ENCODE measurements at places on chromosomes 13 and 19.

DNA sequence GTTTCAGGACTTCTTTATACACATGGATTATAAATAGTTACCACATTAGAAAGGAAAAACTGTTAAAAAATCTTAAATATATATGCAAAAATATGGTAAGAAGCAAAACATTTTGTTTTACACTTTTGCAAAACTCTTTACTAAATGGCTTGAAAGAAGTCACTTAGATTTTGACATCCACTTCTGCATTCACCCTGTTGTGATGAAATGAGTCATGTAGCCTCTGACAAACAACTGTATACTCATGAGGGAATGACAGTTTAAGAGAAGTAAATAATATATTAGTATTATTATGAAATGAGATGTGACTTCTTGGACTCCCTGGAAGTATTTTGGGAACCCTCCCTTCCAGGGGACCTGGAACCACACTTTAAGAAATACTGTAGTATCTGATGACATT, 275.6 kb downstream of the DACH1 start:
- no peak for DNase-seq

- no peak for DNase-seq
Observed at GRCh38 chr19:50932690-50933083, 20.2 kb downstream of the KLK5 start.

GRCh38 chr13:77323858-77324257, 3.0 kb downstream of the MYCBP2 start:
- DNase-seq: no peak

DNA sequence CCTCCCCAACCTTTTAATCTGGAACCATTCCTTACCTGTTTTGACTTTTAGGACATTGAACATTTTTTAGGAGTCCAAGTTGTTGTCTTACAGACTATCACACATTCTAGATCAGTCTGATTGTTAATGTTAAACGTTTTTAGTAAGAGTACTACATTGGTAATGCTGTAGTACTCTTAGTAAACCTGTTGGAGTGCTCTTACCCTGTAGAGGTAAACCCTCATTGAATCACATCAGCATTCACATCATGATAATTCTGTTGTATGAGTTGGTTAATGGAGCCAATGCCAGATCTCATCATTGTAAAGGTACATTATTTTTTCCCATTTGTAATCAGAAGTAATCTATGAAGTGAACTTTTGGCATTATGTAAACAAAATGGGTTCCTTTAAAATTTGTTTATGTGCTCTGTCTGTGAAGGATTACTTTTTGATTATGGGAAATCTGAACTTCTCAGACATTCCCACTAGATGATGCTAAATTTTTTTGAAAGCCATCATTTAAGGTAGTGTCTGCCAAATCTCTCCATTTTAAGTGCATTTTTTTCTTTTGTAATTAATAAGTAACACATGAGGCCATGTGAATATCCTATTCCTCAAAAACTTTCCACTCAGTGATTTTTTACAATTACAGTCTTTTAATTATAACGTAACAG, 55.2 kb downstream of the VWA8 start:
- DNase-seq: no peak

DNA sequence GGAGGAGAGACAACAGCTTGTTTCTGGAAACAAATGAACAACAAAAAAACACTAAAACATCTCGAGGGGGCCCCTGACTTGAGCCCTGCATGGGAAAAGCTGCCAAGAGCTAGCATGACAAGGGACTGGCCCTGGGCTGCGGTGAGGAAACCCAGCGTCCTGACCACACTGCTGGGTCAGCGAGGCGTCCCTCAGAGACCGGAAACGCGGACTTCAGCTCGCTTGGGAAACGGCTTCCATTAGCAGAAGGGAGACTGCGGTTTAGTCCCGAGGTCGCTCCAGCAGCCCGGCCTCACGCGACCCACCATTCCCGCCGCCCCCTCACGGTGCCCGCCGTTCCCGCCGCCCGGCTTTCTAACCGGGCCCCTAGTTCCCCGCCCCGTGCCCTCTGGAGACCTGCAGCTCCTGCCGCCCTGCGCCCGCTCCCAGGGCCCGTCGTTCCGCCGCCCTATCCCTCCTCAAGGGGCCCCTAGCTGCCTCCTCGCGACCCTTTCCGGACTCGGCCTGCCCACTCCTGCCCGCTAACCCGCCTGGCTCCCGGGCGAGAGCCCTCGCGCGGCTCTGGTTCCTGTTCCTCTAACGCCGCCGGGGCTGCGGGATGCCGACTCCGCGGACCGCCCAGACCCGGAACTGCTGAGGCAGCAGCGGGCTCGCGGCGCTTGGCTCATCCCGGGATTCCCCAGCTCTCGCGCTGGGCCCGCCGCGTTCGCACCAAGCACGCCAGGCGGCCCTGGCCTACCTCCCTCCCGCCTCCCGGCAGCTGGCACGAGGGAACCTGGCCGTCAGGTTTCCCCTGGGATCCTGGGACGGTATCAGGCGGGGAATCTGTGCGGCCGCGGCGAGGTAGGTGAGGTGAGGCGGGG, at the start of gene CCDC122:
Gene CCDC122, minus strand, starts transcription at position 849 of the 863 bp plus-strand sequence. CDS start 10,364 bp downstream, outside the sequence.
- DNase-seq: peak; percentile 53

- no peak for DNase-seq
Observed at GRCh38 chr19:43784241-43784980, 3.6 kb upstream of the KCNN4 start.

- DNase-seq: no peak
Observed at GRCh38 chr19:33631609-33631973, 9.8 kb downstream of the CHST8 start.

DNA sequence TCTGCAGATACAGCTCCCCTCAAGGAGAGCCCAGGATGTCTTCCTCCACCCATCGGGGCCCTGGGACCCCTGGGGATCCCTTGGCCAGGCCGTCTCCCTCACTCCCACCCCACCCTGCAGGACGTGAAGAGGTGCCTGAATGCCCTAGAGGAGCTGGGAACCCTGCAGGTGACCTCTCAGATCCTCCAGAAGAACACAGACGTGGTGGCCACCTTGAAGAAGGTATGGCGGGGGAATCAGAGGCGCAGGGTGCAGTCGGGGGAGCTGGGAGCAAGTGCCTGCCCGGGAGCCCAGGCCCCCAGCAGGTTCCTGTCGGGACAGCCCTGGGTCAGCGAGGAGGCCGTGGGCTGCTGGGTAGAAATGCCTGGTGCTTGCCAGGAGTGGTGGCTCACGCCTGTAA, 19.6 kb downstream of the PLIN4 start:
- DNase-seq: no peak

DNA sequence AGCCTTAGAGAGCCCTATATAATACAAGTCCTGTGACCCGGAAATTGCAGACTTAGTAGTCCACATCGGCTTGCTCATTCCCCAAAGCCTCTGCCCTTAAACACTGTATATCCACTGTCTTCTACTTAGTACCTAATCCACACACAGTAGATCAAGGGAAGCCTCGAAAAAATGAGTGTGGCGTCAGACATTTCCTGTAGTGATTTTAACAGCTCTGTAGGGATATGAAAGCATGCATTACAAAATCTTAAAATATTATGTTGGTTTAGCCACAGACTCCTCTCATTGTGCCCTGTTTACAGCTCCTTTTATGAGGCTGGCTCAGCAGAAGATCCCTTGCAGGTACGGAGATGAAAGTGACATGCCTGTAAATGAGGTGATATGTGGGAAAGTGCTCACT, 416.3 kb downstream of the LIG4 start:
- no peak for DNase-seq

GRCh38 chr13:101915331-101915730, 462.9 kb downstream of the ITGBL1 start:
- DNase-seq: no peak

Measured in anterior cingulate cortex (tissue), 58 donors.